Stimulated activated memory B cell treated with anti-CD40 and anti-IgM and Interleukin-4, amounts not matched to agents 10 μg/mL and 1 μg/mL and 100 μg/mL, for 72 hours (primary cell): ENCODE measurements at places on chromosomes 2 and 18.

- ATAC-seq = no peak
These were observed 401.3 kb downstream of the KCNJ3 start for GRCh38 chr2:155099784-155100183.

DNA sequence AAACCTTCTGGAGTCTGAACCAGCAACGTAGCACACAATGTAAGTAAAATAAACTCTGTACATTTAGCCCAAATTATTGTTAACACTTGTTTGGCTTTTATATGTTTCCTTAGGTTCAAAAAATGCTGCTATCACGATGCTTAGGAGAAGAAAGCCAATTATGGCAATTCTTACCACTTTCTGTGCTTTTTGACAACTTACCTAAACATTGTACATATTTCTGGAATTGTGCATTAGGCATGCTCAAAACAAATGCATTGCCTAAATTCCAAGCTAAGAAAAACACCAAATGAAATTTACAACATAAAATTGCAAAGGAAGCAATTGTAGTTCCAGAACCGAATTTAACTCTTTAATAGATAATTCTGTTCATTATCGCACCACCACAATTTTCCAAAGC lies 585.6 kb upstream of the DSEL start:
- ATAC-seq = no peak

- no peak for ATAC-seq
These were observed 55.4 kb upstream of the NCOA1 start for GRCh38 chr2:24435391-24436316.

- ATAC-seq = peak; percentile 70
These were observed 96.8 kb downstream of the UBE2E3 start for GRCh38 chr2:181077128-181077709.

DNA sequence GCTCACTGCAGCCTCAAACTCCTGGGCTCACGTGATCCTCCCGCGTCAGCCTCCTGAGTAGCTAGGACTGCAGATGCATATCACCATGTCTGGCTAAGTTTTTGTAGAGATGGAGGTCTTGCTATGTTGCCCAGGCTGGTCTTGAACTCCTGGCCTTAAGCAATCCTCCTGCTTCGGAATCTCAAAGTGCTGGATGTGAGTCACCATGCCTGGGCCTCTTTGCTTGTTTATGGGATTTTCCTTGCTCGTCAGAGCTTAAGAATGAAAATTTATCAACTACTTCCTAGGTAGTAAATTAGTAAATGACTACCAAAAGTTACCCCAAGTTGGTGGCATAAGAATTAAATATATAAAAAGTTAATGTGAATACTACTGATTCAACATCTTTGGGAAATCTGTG lies 51.0 kb downstream of the ACTR3 start:
- no peak for ATAC-seq

- no peak for ATAC-seq
These were observed 244.1 kb downstream of the ICOS start for GRCh38 chr2:204180649-204181048.

GRCh38 chr18:46031741-46032140 lies 40.3 kb downstream of the PSTPIP2 start:
- no peak for ATAC-seq

GRCh38 chr2:54638103-54638502 lies 85.4 kb upstream of the EML6 start:
- peak; percentile 57 for ATAC-seq

DNA sequence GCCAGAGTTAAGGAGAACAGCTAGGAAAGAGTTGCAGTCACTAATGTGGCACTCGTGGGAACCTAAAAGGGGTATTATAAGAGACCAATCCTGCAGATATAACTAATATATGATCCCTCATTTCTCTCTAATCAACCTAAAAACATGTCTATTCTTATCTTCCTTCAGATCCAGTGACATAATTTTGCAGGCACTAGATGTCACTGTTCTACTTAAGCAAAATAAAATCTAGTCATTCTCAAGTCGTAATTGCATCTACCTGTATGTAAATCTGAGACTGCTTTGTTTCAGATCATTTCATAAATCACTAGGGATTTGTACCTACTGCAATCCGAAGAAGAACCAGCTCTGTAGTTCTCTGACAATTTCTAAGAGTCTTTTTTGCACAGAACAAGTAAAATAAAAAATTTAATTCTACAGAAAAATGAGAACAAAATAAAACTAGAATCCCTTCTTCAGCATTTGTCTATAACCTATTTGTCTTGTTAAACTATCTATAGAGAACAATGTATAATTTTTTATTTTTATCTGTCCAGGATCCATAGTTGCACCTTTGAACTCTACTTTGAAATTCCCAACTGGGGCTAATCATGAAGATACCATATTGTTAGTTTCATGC lies 56.5 kb upstream of the ERBB4 start:
- ATAC-seq = no peak

GRCh38 chr2:223815186-223815883 lies 22.0 kb downstream of the AP1S3 start:
- no peak for ATAC-seq

DNA sequence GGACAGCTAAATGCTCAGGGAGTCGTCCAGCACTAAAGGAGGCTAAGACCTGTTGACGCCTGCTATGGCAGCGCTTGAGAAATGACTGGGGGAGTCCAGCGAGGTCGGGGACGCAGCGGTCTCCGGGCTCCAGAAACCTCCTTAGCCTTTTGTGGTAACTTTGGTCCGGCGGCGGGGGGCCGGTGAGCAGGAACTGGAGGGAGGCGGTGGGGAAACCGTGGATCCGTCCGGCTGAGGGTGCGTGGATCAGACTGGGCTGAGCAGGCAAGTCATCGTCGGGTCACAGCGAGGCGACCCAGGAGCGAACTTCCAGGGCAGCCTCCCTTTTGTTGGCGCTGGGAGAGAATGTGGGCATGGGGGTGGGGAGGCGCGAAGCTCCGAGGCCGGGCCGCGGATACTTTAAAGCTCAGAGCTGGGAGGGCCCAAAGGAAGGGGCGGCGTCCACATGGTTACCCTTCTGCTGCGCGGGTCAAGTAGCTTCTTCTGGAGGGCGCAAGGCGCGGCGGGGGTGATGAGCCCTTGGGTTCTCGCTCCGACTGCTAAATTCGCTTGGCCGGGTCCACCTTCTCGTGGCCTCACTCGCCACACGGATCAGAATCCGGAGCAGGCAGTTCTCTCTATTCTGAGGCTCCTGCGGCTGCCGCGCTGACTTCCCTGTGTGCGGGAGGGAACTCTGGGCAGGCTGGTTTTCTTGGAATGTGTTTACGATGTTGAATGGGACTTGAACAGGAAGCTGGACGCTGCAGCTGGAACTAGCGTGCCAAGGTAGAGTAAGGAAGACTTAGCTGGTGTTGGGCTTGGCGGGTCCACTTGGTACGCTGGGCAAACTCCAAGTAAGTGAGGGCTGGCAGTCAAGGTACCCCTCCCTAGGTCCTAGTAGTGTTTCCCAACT lies 920 bp downstream of the GULP1 start:
- peak; percentile 50 for ATAC-seq

DNA sequence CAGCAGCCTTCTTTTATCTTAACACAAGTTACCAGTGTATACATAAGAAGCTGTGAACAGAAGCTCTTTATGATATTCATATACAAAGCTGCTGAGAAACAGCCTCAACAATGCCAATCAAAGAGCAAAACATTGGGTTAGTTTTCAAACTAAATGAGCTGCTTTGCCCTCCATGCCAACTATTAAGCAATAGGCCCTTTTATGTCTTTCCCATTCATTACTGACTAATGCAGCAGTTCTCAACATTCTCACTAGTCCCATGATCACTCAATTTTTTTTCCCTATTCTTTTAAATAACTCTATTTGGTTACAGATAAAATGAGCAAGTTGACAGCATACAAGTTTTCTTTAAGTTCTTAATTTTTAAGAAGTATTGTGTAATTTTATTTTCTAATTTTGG lies 57.9 kb upstream of the FRZB start:
- no peak for ATAC-seq

DNA sequence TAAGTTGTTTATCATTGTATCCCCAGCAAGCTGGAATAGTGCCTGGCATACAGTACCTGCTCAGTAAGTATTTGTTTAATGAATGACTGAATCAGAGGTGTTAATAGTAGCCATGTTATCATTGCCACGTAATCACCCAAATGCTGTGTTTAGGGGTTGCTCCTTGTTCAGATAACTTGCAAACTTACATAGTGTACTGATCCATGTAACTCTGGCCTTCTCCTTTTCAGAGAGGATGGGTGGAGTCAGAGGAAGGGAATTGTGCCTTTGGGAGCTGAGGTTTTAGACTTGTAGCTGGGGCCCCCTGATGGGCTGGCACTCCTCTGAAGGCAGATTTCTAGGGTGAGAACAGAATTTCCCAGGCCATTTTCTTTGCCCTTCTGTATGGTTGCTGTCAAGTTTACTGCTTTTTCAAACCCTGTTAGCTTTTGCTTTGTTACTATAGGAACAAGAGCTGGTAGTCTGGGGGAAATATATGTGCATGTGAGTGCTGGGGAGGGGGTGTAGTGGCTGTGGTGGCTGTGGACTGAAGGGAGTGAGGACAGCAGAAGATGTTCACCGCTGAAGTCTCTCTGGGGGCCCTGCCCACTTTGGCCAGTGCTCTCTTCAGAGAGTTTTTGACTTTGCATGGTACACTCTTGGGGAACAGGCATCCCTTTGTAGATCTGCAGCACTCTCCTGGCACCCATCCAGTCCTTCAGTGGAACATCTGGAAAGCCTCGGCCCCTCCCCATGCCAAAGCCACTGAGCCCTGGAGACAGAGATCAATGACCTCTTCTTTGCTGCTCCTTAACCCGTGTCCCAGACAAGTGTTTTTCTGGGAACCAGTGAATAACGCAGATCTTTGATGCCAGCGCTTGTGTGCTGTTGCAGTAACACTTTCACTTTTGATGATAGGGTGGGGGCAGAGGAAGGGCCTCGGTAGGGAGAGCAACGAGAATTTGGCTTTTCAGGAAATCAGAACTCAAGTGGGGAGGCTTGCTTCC lies 209.0 kb downstream of the PRKCE start:
- peak; percentile 63 for ATAC-seq

- no peak for ATAC-seq
These were observed 94.3 kb downstream of the RNF144A start for GRCh38 chr2:7011356-7012083.

DNA sequence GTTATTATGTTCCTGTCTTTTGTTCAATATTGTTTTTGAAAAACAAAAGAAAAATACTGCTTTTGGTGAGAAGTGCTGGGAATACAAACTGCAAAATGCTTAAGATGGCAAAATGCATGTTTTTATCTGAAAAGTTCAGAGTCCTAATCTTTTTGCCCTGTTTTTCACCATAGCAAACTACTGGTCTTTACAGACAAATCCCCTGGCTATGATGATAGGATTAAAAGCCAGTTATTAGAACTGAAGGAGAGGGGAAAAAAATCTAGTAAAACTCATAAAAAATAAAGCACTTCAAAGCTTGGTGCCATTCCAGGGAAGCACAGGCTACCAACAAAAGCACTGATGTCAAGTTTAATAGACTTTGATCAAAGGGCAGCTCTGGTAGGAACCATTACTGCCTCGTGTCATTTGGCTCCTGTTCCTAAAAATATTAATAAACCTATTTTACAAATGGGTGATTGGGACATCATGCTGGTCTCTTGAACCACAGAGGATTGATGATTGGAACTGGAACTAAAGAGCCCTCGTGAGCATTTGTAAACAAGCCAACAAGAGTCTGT lies 194.7 kb downstream of the RAB3GAP1 start:
- no peak for ATAC-seq

GRCh38 chr2:140383781-140384180 lies 1603.6 kb upstream of the NXPH2 start:
- ATAC-seq = no peak

DNA sequence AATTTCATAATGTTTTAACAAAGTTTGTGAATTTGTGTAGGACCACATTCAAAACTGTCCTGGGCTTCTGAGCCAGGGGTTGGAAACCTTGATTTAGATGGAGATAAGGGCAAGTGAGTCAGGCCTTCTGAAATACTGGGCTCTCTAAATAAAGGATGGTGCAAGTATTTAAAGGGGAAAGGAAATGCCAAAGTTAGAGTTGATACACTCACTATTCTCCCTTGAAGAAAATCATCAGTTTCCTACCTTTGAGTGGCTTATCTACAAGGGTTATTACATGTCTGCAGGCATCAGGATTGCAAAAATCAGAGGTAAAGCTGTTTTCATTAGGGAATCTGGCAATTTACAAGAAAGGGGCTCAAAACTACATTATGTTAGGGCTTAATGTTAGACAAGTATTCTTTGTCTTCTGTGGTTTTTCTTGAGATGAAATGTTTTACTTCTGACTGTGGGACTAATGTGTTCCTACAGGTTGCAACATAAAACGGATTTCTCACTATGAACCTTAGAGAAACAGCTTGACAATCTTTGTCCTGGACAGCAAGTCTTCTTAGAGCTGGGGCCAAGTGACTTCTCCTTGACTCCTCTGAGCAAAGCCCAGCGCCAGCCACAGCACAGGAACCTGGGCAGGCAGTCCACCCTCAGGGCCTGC lies 31.1 kb downstream of the RNU4ATAC start:
- ATAC-seq = no peak

DNA sequence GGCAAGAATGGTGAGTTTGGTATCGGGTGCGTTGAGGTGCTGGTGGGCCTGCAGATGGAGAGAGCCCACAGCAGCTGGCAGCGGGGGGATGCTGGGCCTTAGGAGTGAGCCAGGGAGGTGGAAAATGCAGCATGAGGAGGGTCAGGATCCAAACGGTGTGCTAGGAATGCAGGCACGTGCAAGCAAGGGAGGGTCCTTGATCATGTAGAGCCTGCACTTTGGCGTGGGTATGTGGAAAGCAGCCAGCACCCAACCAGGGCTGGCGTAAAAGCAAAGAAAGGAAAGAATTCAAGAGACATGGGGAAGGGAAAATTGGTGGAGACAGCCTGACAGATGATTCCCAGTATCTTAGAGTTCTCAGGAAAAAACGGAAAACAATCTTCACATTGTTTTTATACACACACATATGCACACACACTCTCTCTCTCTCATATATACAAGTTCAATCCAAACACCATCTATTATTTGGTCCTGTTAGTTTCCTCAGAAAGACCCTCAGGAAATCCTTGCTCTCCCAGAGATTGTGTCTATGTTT lies 46.3 kb downstream of the LTBP1 start:
- ATAC-seq = no peak

- no peak for ATAC-seq
These were observed 113.3 kb downstream of the GALNT1 start for GRCh38 chr18:35694808-35695207.

- no peak for ATAC-seq
These were observed 17.3 kb downstream of the FBXO41 start for GRCh38 chr2:73267008-73267407.

DNA sequence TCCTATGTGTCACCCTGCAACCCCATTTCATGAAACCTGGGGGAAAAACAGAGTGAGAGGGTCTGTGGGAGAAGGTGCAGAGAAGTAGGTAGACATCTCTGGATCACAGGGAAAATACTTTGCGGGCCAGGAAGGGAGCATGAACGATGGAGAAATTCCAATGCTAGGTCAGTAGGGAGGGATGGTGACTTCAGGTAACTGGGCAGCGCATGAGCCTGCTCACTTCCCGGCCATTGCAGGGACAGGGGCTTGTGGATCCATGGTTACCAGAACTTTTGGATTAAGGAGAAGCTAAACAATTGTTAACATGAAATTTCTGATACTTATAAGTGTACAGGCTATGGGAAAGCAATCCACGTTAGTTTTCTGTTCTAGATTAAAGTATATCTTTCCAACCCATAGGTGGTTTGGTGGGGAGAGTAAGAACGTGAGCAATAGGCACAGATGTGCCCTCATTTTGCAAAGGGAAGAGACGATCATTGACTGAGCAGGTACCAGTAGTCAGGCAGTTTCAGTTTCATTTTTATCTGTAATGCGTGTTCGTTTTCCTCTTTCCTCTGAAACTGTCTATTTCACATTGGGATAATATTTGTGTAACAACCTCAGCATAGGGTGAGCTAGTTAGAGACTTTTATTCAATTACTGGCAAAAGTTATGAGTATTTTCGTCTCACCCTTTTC lies 65.0 kb downstream of the NYAP2 start:
- peak; percentile 58 for ATAC-seq
